ENCODE measurements at places on chromosomes 7 and 10. TPM values are rescaled to one million over a fixed set of nuclear protein-coding genes. Genes with fewer than 3 reads are reported as not detected.

The SEC31B gene
- total RNA-seq = 10.8 TPM

The GJC3 gene
- total RNA-seq = not detected

- no peak for DNase-seq
Measured at GRCh38 chr10:83274088-83274487, 865.2 kb upstream of the GHITM start.

GRCh38 chr7:54904130-54904529 lies 114.7 kb upstream of the EGFR start:
- DNase-seq = no peak

DNA sequence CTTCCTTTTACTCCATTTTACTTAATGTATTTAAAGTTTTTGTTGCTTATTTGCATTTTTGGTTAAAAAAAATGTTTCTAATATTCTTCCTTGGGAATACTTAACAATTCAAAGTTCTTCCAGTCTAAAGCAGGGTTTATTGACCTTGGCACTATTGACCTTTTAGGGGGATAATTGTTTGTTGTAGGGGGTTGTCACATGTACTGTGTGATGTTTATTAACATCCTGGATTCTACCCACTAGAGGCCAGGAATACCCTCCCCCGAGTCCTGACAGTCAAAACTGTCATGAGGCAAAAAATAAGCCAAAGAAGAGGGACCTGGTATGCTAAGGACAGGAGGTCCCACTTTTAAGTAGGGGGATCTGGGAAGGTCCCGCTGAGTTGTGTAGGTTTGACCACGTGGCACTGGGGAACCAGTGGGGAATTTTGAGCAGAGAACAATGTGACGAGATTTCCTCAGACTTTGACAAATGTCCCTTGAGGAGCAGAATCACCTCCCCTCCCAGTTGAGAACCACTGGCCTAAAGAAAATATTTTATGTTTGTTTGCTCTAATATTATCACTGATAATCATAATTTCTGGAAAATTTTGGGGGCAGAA lies 178.3 kb upstream of the PRR15 start:
- DNase-seq = no peak

DNA sequence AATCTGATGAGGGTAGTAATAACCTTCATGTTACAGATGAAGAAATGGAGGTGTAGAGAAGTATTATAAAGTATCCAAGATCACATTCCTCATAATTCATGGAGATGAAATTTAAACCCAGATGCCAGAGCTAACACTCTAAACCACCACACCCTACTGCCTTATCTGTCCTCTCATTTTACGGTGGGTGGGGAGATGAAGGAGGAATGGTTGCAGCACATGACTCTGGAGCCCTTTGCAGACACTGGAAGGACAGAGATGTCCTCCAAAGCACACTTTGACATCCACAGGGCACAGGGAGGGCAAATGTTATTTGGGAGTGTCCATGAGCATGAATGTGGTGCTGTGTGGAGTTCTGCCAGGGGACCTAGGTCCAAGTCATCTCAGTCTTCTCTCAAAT lies 1.1 kb downstream of the PLEKHS1 start:
- DNase-seq = no peak

DNA sequence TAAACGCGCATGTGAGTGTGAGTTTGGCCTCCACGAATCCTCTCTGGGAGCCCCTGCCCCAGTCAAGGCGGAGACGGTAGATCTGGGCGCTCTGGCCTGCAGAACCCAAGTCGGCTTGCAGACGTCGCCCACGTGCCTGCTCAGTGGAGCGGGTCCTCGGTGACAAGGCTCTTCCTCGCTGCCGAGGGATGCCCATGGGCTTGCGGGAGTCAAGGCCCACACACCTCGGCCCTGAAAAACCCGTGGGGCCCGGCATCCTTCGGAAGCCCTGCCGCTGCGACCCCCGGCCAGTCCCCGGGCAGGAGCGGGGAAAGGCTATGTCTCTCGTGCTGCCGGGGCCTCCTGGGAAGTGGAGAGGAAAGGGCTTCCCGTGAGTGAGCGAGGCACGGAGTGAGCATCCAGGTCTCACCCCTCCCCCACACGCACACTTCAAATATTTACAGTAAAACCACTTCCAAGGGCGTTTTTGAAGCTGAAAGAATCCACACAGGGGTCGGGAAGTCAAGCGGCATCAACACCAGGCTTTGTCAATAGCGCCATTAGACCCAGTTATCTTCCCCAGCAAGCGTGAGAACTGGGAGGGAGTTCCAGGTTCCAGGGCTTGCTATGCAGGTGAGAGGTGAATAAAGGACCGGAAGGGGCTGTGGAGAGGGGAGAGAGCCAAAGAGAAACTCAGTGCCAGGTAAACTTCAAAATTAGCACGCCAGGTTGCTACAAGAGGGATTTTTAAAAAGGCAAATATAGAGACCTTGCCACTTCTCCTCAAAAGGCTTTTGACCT lies 1.1 kb upstream of the MNX1 start:
- no peak for DNase-seq

DNA sequence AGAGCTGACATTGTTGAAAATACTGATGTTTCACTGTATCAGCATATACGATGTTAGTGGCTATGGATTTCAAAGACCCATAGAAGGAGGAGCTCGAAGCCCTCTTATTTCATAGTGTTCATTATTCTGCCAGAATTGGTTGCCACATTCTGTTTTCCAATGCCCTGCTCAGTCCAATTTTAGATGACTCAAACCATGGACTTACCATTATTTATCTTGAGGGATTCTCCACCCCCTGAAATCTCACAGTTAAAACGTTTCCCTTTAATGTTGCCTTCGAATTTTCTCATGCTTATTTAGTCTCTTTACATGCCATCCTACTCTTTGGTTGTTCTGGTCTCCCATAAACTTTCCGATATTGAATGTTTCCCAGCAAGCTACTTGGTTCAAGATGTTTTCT lies 264.5 kb downstream of the HDAC9 start:
- DNase-seq = no peak

All from cerebellum (tissue), 4 donors.